ENCODE measurements at places on chromosomes 7 and 10.
A peak's percentile ranks its signal among the peaks of the same experiment; 100 is the strongest.

DNA sequence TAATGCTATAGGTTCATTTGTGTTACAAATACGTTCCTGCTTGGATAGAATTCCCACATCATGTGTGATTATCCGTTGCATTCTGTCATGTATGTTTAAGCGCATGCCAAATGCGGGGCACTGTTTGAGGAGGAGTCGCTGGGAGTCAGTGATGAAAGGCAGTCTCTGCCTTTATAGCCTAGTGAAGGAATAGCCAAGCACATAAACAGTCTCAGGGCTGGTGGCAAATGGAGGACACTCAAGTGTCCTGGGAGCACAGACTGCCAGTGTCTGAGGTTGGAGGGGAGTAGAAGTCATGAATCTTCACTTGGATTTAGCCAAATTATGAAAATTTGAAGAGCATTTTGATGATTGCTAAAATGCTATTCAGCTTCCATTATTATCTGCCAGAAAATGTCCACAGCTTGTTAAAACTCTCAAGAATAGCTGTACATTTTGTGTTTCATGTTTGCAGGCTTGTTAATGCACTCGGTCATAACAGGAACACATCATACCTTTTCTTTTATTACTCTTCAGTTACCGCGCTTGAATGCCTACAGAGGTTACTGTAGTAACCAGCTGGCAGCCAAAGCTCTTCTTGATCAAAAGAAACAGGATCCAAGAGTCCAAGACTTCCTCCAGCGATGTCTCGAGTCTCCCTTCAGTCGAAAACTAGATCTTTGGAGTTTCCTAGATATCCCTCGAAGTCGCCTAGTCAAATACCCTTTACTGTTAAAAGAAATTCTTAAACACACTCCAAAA lies 41.6 kb downstream of the NET1 start:
- DNase-seq, result no peak

DNA sequence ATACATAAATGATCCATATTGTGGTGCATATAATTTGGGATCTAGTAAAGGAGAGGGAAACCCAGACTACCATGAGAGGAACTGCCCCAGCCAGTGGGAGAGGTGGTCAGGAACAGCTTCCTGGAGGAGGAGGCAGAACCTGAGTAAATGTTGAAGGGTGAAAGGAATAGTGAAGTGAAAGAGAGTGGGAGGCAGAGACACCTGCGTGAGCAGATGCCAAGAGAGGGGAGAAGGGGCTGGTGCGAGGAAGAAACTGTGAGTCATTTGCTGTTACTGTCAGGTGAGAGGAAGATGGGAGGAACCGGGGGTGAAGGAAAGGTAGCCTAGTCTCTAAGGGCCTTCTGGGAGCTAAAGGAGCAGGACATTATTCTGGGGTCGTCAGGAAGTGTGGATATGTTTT lies 294.8 kb downstream of the GRID1 start:
- no peak for DNase-seq

DNA sequence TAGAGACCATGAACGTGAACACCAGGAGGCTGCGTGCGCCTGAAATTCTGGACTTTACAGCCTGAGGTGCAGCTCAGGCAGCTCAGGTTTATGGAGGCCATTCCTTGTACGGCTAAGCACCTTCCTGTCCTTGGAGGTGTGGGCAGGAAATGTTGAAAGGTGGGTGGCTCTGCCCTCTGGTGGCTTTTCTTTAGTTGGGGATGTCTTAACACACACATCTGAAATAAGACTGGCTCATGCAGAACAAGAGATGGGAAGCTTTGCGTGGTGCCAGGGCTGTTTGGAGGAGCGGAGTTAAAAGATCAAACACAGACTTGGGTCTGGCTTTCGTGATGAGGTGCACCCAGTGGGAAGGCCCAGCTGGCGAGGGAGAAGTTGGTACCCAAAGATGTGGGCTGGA lies 64.1 kb downstream of the DOCK1 start:
- no peak for DNase-seq

- DNase-seq, result no peak
Observed at GRCh38 chr10:11795101-11795920, 27.8 kb upstream of the PROSER2 start.

GRCh38 chr10:22853906-22854447 lies 73.9 kb upstream of the ARMC3 start:
- DNase-seq, result no peak

DNA sequence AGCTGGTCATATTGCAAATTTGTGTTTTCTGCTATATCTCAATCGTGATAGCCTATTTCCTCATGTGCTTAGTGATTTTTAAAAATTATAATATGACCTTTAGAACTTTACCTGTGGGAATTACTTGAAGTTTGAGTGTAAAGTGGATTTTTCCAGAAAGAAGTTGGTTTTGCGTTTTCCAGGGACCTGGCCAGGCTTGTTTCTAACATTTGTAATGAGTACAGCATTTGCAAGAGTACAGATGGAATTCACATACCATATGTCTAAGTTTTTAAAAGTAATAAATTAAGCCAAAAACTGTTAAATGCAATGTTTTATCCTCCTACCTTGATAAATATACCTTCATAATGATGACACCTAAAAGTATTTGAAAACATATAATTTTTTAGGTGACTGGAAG lies 443.2 kb downstream of the REEP3 start:
- DNase-seq, result no peak

GRCh38 chr10:14839305-14839695 lies 1.2 kb downstream of the HSPA14 start:
- no peak for DNase-seq

GRCh38 chr10:61877887-61878739 lies 23.4 kb upstream of the ARID5B start:
- DNase-seq, result no peak

- DNase-seq, result peak; percentile 58
Observed at GRCh38 chr7:144818511-144818910, 17.3 kb downstream of the TPK1 start.

- DNase-seq, result no peak
Observed at GRCh38 chr10:43186150-43186549, 47.9 kb downstream of the CSGALNACT2 start.

GRCh38 chr10:52674474-52674873 lies 98.1 kb downstream of the MBL2 start:
- no peak for DNase-seq

GRCh38 chr10:96325719-96326373 lies 21.6 kb downstream of the DNTT start:
- no peak for DNase-seq

- DNase-seq, result no peak
Observed at GRCh38 chr10:48577158-48577557, 27.7 kb downstream of the ARHGAP22 start.

DNA sequence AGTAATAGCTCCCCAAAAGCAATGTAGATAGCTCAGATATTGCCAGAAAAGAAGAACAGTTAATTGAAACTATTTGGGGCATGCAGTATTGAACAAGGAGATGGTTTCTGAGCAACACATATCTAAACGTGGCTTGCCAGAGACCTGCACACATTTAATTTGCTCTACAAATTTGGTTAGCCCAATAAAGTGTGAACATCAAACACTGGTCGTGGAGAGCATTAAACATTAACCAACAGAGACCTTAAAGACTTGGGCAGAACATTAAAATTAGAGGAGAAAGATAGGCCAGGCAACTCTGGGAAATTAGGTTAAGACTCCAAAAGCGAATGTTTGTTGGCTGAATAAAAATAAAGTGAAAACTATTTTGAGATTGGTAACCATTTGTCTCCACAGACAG lies 61.6 kb upstream of the ARID5B start:
- DNase-seq, result no peak

GRCh38 chr10:6014241-6014761 lies 37.0 kb upstream of the IL15RA start:
- peak; percentile 81 for DNase-seq

All from CD8-positive, alpha-beta T cell (primary cell).